SK-MEL-5 (cell line): ENCODE measurements at places on chromosomes 7 and 10.

GRCh38 chr10:86036544-86036831 is 330.1 kb downstream of the GRID1 start:
- DNase-seq: no peak

DNA sequence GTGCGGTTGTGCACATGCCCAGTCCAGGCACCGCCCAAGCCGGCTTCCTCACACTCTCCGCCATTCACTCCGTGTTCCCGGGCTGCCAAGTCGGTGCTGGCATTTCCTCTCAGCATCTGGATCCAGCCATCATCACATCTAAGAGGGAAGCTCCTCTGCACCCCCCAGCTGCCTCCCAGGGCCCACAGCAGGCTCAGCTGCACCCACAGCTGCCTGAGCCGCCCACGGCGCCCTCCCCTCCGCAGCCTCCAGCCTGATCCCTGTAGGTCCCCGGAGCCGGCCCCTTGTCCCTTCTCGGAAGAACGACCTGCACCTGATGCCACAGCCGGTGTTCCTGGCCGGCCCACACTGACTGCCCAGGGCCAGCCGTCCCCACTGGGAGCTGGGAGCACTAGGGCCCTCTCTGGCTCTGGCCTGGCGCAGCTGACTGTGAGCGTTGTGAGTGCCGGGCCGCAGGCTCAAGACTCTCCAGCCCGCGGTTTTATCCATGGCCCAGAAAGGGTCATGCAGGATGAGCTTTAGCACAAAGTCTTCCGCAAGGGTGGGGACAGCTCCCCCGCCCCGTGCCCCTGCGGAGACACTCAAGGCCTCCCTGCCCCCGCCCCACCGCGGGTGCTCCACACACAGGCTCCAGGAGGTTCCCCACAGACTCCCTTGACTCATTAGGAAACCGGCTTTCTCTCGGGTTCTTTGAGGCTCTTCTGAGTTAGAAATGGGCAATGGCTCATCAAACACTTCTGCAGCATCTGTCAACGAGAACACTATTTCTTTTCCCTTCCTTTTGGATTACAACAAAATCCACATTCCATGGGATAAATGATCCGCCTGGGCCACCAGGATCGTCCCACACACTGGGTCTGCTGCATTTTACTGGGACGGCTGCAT is 31.2 kb downstream of the CFAP46 start:
- DNase-seq: no peak

- DNase-seq: no peak
These were observed 187.8 kb downstream of the PARD3 start for GRCh38 chr10:34627331-34627730.

DNA sequence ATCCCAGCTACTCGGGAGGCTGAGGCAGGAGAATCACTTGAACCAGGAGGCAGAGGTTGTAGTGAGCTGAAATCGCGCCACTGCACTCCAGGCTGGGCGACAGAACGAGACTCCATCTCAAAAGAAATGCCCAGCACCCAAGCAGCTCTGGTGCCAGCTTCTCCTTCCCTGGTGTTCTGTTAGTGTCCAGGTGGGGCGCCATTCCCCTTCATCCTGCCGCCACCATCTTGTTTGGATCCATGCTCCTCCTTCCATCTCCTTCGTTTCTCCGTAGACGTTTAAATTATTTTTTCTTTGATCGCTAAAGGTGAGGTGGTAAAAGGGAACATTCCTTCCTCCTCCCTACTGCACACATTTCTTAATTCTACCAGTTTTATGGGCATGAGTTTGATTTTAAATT is 30.3 kb downstream of the PROSER2 start:
- no peak for DNase-seq

- DNase-seq: no peak
These were observed 2.1 kb upstream of the ADAM8 start for GRCh38 chr10:133278577-133279265.

DNA sequence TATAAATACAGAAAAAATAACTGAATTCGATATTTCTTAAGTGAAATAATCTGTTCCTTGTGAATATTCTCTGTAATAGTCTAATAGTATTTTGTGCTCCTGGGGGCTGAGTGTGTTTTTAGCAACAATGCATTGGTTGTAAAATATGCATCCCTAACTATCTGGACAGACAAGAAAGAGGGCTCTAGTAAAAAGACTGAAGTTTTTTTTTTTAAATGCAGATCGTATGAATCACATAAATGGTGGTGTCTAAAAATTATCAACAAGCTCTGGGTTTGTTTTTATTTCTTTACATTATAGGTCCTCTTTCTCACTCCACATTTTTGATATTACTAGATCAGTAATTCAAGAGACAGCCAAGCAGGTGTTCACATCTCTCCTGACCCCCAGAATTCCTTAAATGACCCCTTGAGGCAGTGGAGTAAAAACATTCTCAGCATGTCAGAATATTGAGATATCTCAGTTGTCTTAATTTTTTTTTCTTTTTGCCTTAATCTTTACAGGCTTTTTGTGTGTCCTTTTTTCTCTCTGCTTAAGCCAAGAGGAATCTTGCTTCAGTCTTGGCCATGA is 18.2 kb downstream of the ARID5B start:
- no peak for DNase-seq

DNA sequence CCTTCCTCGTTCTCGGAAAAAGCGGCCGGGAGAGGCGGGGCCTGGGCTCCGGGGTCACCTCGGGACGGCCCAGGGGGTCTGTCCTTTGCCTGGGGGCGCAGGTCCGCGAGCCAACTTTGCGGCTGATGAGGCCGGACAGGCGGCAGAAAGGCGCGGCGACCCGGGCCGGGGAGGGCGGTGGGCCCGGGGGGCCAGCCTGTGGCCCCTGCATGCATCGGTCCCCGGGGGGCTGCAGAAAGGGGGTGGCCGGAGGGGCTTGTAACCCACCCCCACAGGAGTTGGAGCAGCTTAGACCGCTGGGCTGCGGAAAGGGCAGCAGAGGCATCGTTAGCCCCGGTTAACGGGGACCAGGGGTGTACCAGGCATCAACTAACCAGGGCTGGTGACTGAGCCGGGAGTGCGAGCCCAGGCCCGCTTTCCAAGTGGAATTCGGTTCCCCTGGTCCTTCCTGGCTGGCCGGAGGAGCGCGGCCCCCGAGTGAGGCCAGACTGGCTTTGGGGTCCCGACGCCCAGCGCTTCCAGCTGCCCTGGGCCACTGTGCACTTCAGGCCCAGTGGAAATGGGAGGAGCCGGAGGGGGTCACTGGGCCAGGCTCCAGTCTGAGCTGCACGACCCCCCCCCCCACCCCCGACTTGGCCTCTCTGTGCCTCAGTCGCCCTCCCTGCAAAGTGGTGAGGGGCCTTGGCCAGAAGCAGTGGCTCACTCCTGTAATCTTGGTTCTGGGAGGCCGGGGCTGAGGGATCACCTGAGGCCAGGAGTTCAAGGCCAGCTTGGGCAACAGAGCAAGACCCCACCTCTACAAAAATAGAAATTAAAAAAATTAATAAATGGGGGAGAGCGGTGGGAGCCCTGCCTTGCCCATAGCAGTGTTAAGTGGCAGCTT is 919 bp downstream of the SLC29A4 start:
- DNase-seq: no peak

GRCh38 chr7:73906874-73907273 is 45.9 kb downstream of the TMEM270 start:
- DNase-seq: no peak

GRCh38 chr7:100685049-100685605 is 8.9 kb downstream of the GIGYF1 start:
- DNase-seq: no peak
